Activated CD4-positive, alpha-beta T cell treated with anti-CD3 and anti-CD28 coated beads, Interleukin-2, amount 50 U/mL, for 1 hour (primary cell): ENCODE measurements at places on chromosomes 5 and 9.

DNA sequence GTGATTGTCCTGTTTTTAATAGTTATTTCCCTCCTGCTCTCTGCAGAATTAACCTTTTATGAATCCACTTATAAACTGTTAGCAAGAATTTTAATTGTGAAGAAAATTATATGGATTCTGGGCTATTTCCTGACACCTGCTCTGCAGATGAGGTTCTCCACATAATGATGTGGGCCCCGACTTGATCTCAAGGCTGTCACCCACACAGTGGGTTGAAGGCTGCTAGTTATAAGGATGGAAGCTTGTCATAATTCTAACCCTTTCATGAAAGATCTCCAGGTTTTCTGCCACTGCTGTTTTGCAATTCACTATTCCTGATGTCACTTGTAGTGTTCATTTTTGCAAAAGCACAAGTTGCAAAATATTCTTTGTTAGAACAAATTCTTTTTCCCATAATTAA lies 69.1 kb upstream of the MAN2A1 start:
- DNase-seq = no peak

DNA sequence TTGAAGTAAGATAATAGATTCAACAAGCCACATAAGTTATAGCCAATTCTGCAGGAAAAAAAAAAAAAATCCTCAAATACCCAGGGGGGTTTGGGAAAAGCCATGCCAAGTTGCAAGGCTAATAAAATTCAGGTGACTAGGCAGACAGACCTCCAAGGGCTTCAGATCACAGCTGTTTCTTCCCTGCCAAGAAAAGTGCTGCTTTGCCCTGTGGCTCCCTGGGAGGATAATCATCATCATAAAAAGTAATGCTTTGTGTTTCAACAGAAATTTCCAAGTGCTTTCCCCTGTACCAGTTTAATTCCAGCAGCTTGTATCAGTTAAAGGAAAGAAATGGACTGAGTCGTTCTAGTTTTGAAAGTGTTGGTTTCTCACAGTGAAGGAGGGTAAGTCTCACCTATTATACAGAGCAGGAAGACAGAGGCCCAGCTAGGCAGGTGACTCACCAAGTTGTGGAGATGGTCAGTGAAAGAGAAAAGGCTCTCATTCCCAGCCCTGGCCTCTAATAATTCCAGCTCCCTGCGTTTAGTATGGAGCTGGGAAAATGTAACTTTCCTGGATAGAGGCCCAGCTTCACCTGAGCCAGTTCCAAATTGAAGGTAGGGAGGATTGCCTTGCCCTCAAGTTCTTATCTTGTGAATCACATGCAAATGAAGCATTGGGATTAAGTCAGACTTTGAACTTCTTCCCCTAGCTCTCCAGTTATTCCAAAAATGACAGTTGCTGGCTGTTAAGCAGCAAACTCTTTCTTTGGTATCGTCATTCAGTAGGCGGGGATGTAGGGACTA lies 263.4 kb downstream of the GRIA1 start:
- DNase-seq = no peak

DNA sequence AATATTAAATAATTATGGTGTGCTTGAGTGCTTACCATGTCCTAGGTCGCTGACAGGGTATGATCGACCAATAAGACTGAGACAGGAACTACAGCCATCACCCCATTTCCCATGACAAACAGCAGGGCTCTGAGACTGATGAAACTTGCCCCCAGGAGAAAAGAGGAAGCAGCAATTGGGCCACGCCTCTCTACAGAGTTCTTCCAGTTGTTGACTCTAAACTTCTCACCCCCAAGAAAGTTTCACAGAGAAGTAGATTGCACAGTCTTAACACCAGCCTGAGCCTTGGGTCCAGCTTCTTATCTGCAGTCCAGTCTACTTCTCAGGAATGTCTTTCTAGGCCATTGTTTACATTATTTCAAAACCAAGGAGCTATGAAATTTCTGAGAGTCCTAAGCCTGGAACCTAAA lies 182.2 kb upstream of the ANKRD55 start:
- DNase-seq = no peak

DNA sequence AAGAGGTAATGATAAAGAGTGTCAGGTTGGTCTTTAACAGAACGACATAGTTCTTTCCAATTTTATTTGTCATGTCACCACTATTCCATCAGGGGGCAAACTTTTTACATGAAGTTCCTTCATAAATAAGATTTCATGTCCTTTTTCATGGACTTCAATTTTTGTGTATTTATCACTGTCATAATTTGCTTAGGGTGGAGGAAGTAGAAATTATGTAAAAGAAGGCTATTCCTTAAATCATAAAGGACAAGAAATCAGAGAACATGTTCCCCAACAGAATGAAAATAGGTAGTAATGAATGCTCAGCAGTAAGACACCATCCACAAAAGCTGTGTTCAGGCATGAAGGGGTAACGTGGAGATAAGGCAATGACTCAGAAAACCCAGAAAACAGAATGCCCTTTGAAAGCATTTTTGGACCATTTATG lies 72.7 kb downstream of the ZFAND5 start:
- no peak for DNase-seq

DNA sequence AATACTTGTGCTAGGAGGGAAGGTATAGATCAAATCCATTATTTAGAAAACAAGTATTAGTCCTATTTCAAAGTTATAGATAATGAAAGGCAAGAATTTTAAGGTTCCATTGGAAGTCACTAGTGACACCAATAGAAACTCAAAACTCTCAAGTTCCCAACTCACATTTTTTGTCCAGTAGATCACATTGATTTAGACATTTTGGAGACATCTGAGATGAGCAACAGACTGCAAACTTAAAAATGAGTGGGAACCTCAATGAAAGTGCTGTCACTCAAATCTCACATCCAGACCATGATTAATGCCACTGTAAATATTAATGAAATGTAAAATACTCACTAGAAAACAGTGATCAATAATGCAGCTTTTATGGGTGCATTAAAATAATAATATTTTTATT lies 405.0 kb downstream of the ENC1 start:
- no peak for DNase-seq
